Hepatocyte (in vitro differentiated cells): ENCODE measurements at places on chromosomes 5 and 9. TPM values are rescaled to one million over a fixed set of nuclear protein-coding genes. Genes with fewer than 3 reads are reported as not detected.

PCDHB16 gene
- 3.3 and 4.0 TPM in 2 replicates for polyA plus RNA-seq

C5orf58 gene
- polyA plus RNA-seq: 0.58 TPM in 1 of 2 replicates, not detected in the other

OMD gene
- 0.18 and 0.47 TPM in 2 replicates for polyA plus RNA-seq

FBP2 gene
- polyA plus RNA-seq: 0.30 and 0.74 TPM in 2 replicates

NAIP gene
- 5.1 and 7.7 TPM in 2 replicates for polyA plus RNA-seq

NUTM2G gene
- polyA plus RNA-seq: 0.35 and 0.36 TPM in 2 replicates

CXCL14 gene
- polyA plus RNA-seq: 62.8 and 88.8 TPM in 2 replicates

ADAMTS19 gene
- polyA plus RNA-seq: 1.8 and 2.2 TPM in 2 replicates

FOXI1 gene
- polyA plus RNA-seq: not detected in 2 replicates

ARSI gene
- polyA plus RNA-seq: 27.1 and 42.8 TPM in 2 replicates

TAS2R1 gene
- polyA plus RNA-seq: not detected in 2 replicates

SLC12A7 gene
- polyA plus RNA-seq: 31.3 and 34.3 TPM in 2 replicates

RASEF gene
- 11.1 and 13.0 TPM in 2 replicates for polyA plus RNA-seq

COL15A1 gene
- 87.2 and 97.6 TPM in 2 replicates for polyA plus RNA-seq

ADGRV1 gene
- polyA plus RNA-seq: 81.2 and 88.3 TPM in 2 replicates

PCDHA12 gene
- 7.2 and 7.8 TPM in 2 replicates for polyA plus RNA-seq

DNA sequence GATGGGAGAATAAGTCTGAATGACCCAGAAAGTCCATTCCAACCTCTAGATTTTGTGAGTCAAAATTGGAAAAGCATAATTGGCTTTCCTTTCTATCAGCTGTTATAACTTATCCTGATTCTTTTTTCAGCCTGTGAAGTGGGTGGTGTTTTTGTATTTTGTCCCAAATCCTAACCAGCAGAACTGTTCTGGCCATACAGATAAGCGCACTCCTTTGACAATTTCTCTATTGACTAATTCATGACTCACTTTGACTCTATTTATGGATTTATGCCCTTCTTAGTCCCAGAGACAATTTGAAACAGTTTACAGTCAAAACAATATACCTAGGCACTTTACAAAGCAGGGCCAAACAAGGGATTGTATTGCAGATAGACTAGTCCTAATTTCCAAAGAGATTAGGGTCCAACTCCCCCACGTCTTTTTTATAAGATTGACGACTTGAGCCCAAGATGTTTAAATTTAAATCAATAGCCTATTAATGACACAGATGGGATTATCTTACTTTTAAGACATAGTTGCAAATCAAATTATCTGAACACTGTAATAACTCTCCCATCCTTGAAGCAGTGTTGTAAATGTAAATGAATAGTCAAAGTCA, 301.7 kb upstream of the SEMA6A start:
- no peak overlapping the region for H3K27ac ChIP-seq
- no peaks in the 10 kb centered on the region for H3K27me3 ChIP-seq
- H3K4me1 ChIP-seq: no peaks in the 10 kb centered on the region

GRCh38 chr9:132588501-132589147, 6.2 kb downstream of the BARHL1 start:
- no peak overlapping the region for H3K4me3 ChIP-seq
- H3K36me3 ChIP-seq: no peaks in the 10 kb centered on the region
- H3K27ac ChIP-seq: no peak overlapping the region
- H3K4me1 ChIP-seq: peaks cover 8% of the 10 kb centered on the region

DNA sequence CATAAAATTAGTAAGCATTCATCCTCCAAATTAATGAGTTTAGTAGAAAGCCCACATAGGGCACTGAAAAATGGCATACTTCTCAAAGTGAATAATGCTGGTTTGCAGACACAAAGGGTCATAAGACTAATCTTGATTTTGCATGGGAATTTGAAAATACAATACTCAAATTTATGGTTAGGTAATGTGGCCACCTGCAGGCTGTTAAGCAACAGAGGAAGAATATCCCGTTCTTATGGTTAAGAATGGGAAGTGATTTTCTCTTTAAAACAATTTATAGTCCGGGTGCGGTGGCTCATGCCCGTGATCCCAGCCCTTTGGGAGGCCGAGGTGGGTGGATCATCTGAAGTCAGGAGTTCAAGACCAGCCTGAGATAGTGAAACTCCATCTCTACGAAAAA, 9.4 kb upstream of the PLCXD3 start:
- H3K36me3 ChIP-seq: no peaks in the 10 kb centered on the region
- H3K27me3 ChIP-seq: no peaks in the 10 kb centered on the region
- no peak overlapping the region for H3K4me3 ChIP-seq
- DNase-seq: peak; percentile 21

GRCh38 chr9:18490641-18491370, 16.9 kb downstream of the ADAMTSL1 start:
- no peak for DNase-seq
- H3K4me3 ChIP-seq: no peak overlapping the region
- H3K27me3 ChIP-seq: no peaks in the 10 kb centered on the region

GRCh38 chr5:50415912-50416311, 25.2 kb downstream of the EMB start:
- no peaks in the 10 kb centered on the region for H3K4me1 ChIP-seq
- H3K4me3 ChIP-seq: no peak overlapping the region
- no peak for DNase-seq
- no peak overlapping the region for H3K27ac ChIP-seq

GRCh38 chr5:74623006-74623611, 17.4 kb downstream of the ENC1 start:
- H3K27ac ChIP-seq: no peak overlapping the region
- DNase-seq: no peak
- no peaks in the 10 kb centered on the region for H3K36me3 ChIP-seq
- H3K4me1 ChIP-seq: peaks cover 15% of the 10 kb centered on the region
- no peak overlapping the region for H3K4me3 ChIP-seq
- H3K27me3 ChIP-seq: no peaks in the 10 kb centered on the region

DNA sequence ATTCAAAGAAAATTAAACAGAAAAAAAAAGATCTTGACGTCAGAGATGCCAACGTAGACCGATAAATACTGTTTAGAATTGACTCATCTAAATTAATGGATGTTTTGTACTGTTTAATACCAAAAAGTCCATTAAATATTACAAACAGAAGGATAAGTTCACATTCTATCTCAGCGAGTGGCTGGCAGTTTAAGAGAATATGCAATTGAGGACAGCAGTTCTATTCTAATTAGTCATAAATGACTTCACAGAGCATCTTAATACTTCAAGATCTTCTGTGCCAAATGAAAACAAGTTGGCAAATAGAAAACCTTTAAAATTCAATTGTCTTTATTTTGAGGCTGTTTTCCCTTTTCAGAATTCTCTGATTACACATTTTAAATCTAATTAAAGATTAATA, 326.6 kb upstream of the NREP start:
- no peaks in the 10 kb centered on the region for H3K4me1 ChIP-seq
- H3K36me3 ChIP-seq: no peaks in the 10 kb centered on the region
- no peak overlapping the region for H3K4me3 ChIP-seq
- peak overlapping the region; percentile 31 for H3K27ac ChIP-seq
- no peak for DNase-seq

DNA sequence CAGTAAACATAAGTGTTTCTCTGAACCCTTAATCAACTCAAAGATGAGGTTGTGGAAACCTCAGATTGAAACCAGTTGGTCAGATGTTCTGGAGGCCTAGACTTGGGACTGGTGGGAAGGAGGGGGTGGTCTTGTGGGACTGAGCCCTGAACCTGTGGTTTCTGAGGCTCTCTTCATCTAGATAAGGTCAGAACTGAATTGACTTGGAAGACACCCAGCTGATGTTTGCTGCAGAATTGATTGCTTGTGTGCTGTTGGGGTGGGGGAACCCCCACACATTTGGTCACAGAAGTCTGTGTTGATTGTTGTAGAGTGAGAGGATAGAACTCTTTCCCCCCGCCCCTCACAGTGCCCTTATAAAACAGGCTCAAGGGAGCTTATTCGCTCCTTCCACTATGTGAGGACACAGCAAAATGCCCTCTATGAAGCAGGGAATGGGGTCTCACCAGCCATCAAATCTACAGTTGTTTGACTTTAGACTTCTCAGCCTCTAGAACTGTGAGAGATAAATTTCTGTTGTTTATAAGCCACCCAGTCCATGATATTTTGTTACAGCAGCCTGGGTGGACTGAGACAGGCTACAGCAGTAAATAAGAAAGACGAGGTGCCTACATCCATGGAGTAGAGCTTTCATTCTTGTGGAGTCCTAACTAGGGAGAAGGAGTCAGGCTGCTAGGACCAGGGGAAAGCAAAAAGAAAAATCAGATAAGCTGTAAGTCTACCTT, 25.7 kb upstream of the UGCG start:
- H3K27me3 ChIP-seq: no peaks in the 10 kb centered on the region
- DNase-seq: no peak
- H3K4me1 ChIP-seq: peaks cover 6% of the 10 kb centered on the region

DNA sequence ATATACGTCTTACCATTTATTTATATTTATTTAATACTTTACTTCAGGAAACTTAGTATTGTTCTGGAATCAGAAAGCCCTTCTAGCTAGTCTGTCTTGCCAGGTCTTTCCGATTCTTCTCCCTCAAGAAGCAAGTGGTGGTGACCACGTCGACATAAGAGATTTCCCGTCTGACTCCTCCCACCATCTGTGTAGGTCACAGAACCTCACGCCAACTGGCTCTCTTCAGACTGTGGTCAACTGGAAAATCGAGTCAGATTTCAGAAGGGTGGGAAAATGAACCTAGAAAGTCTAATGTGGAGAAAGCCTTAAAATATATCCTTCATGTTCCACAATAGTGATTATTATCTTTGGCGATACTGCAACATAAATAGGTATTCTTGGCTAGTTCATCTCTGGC, 17.3 kb downstream of the THBS4 start:
- no peak overlapping the region for H3K4me3 ChIP-seq
- no peaks in the 10 kb centered on the region for H3K4me1 ChIP-seq
- peaks cover 4% of the 10 kb centered on the region for H3K27me3 ChIP-seq

GRCh38 chr5:59146729-59147128, 563.9 kb downstream of the RAB3C start:
- DNase-seq: no peak
- no peaks in the 10 kb centered on the region for H3K36me3 ChIP-seq

DNA sequence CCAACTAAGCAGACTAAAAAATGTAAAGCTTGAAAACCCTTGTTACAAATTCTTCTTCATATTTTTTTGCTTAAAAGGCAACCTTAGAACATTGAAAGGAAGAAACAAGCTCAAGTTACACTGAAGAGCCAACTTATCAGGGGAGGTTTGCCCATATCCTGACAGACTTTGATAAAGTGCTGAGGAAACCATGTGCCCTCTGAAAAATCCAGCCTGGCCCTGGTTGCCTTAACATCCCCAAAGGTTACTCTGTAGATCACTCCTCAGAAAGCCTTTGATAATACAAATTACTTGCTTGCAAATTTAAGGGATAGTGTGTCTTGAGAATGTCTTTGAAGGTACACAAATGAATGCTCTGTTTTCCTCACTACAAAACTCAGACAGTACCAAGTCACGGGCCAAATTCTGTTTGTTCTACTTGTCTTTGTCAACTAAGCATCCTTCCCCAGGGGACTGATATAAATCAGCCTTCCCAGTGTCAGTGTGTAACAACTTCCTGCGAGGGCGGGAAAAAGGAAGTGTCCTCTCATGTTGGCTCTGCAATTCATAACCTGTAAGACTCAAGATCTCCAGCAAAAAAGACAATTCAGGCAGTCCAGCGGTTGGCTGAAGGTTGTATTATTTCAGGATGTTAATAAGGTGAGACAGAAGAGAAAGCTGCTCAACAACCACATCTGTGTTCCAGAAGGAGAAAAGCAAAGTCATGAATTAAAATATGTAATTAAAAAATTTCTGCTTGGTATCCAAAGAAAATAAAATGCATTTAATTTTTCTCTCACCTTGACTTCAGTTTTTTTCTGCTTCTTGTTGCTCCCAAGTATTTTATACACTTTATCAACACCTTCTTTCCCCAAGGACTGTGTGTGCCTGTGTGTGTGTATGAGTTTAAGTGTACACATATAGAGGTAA, 199.9 kb downstream of the PIK3R1 start:
- H3K4me1 ChIP-seq: peaks cover 21% of the 10 kb centered on the region
- H3K27me3 ChIP-seq: no peaks in the 10 kb centered on the region
- DNase-seq: no peak

DNA sequence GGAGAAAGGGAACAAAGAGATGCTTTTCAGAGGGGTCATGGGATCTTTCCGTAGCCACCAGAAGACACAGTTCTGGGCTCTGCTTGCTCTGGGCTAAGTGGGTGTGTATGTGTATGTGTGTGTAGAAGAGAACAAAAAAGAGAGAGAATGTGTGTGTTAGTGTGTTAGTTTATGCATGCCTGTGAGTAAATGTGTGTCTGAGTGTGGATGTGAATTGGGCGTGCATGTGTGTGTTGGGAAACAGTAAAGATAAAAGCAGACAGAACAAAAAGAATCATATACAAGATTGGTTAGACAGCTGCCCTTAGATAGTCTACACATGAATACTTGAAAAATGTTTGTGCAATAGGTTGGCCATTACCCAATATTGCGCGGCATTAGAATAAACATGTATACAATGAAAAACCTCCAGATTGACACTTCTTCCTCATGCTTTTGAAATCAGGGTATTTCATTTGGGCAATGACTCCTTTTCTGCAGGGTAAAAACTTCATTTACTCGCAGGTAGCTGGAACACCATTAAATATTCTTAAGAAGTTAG, 36.5 kb upstream of the HSPA9 start:
- DNase-seq: no peak
- peak overlapping the region; percentile 21 for H3K4me3 ChIP-seq
- no peaks in the 10 kb centered on the region for H3K36me3 ChIP-seq

- H3K4me3 ChIP-seq: no peak overlapping the region
- no peaks in the 10 kb centered on the region for H3K36me3 ChIP-seq
- peaks cover 14% of the 10 kb centered on the region for H3K4me1 ChIP-seq
Measured at GRCh38 chr5:76386360-76386759, 16.7 kb upstream of the IQGAP2 start.

DNA sequence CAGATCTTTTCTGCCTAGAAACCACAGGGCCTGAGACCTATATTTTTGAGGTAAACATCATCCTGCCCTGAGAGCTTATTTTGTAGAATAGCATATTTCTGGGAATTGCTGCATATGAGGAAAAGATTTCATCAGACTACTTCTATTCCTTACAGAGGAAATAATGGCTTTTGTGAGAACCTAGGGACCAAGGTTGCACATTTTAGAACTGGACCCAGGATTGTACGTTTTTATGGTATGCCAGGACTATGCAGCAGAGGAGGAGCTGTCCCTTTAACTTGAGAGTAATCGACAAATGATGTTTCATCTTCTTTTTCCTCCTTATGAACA, 2.2 kb upstream of the ALDH1A1 start:
- H3K27ac ChIP-seq: no peak overlapping the region
- H3K4me1 ChIP-seq: peaks cover 14% of the 10 kb centered on the region

GRCh38 chr5:7072188-7072587, 323.8 kb upstream of the ADCY2 start:
- no peak for DNase-seq
- H3K27ac ChIP-seq: no peak overlapping the region
- no peaks in the 10 kb centered on the region for H3K27me3 ChIP-seq
- no peak overlapping the region for H3K4me3 ChIP-seq
- H3K4me1 ChIP-seq: no peaks in the 10 kb centered on the region

DNA sequence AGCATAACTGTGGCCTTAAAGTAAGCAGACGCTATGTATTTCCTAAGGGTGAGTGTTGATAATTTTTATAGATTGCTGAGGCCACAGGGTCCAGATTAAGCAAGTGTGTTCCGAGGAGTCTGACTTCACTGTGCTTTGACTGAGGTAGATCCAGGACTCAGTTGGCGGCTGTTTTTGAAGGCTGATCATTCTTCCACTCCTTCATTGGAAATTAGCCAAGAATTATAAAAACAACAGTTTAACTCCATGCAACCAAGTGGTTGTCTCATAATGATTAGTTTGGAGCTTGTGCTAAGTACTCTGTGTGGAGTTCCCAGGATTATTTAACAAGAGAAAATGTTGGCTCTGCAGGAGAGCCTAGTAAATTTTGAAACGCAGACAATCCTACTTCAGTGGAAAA, 19.1 kb downstream of the IQGAP2 start:
- H3K36me3 ChIP-seq: no peaks in the 10 kb centered on the region
- no peak for DNase-seq
- no peak overlapping the region for H3K4me3 ChIP-seq
- peaks cover 16% of the 10 kb centered on the region for H3K4me1 ChIP-seq
- peak overlapping the region; percentile 5 for H3K27ac ChIP-seq
- H3K27me3 ChIP-seq: no peaks in the 10 kb centered on the region
